ENCODE measurements at places on chromosomes 2 and 18.

DNA sequence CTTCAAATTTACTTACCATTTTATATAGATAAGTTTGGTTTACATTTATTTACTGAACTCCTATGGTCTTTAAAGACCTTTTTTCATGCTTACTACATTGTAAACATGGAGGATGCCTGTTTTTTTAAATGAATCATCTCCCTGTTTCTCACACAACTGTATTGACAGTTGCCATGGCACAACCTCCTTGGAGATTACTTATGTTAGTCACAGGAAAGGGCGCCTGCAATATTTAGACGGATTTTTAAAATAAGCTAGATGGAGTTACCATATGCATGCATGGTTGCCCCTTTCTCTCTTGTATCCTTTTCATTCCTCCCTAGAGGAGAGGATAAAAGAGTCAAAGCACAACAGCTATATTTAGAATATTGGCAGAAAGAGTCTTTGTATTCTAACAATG, 34.8 kb upstream of the CCDC102B start:
- H3K36me3 ChIP-seq, result no peaks in the 10 kb centered on the region
- no peak overlapping the region for H3K4me3 ChIP-seq
- no peaks in the 10 kb centered on the region for H3K4me1 ChIP-seq
- H3K27me3 ChIP-seq, result no peaks in the 10 kb centered on the region
- no peak overlapping the region for H3K27ac ChIP-seq

DNA sequence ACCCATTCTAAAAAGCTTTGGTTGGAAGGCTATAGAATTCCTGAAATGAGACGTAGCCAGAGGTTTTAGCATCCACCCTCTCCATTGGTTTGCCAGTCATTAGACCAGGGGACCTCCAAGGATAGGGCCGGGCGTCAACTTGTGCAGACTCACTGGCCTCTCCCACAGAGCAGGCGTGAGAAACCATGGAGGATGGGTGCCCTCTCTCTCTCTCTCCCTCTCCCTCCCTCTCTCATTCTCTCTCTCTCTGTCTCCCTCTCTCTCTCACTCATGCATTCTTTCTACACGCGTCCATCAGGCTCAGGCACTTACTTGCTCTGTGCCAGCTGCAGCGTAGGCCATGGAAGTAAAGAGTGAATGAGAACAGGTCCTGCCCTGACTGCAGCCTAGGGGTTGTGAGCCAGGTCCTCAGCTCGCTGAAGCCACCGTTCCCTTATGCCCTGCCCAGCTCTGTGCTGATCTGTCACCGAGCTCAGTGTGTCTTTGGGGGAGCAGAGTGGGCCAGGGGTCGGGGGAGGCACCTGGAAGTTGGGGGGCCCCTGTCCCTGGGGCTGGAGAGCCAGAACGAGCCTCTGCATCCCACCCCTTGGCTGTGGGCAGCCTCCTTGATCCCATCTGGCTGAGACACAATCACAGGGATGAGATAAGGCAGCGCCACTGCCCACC, 304.4 kb upstream of the HS6ST1 start:
- no peak overlapping the region for H3K4me3 ChIP-seq
- no peak for DNase-seq
- H3K27ac ChIP-seq, result no peak overlapping the region
- peaks cover 46% of the 10 kb centered on the region for H3K27me3 ChIP-seq
- H3K4me1 ChIP-seq, result peaks cover 18% of the 10 kb centered on the region

DNA sequence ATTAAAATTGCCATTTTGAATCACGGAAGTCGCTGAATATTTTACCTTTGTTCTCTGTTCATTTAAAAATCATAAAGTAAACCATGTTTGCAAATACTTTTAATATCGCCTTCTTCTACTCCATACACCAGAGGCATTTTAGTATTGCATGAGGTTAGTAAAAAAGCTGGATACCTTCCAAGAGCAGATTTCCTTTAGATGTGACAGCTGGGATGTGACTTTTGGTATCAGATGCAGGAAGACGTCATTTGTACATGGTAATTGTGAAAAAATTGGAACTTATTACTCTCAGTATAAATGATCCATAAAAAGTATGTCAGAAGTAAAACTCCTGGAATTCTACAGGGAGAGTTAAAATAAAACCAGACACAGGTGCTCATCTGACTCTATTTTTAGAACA, 89.5 kb downstream of the SLC4A10 start:
- no peak for DNase-seq
- H3K27me3 ChIP-seq, result peaks cover 8% of the 10 kb centered on the region
- no peak overlapping the region for H3K27ac ChIP-seq
- H3K4me3 ChIP-seq, result no peak overlapping the region

GRCh38 chr2:10305715-10306114, 3.0 kb downstream of the HPCAL1 start:
- H3K4me3 ChIP-seq, result peak overlapping the region; percentile 93
- peak overlapping the region; percentile 32 for H3K27ac ChIP-seq
- peaks cover 54% of the 10 kb centered on the region for H3K4me1 ChIP-seq
- H3K36me3 ChIP-seq, result peaks cover 13% of the 10 kb centered on the region

DNA sequence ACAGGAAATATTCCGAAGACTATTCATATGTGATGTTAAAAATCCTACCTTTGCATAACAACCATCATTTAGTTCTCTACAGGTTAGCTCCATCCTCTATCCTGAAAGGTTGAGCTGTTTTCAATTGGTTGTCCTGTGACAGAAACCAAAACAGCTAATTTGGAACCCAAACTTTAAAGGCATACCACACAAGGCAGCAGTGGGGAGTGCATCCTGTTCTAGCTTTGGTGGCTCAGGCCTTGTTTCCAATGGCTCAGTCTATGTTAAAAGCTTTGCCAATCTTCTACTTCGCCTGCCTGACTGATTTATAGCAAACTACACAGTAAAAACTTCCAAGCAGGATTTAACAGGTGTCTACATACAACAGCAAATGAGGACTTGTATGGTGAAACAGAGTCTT, 3.2 kb downstream of the CD226 start:
- H3K27me3 ChIP-seq, result no peaks in the 10 kb centered on the region
- no peak overlapping the region for H3K27ac ChIP-seq
- peaks cover 51% of the 10 kb centered on the region for H3K4me1 ChIP-seq
- H3K4me3 ChIP-seq, result no peak overlapping the region

GRCh38 chr2:209523041-209523740, 99.3 kb downstream of the MAP2 start:
- no peaks in the 10 kb centered on the region for H3K36me3 ChIP-seq
- no peak overlapping the region for H3K27ac ChIP-seq
- H3K4me1 ChIP-seq, result peaks cover 8% of the 10 kb centered on the region
- H3K4me3 ChIP-seq, result no peak overlapping the region
- no peak for DNase-seq

All from T-helper 2 cell treated with Interferon-gamma antibody and Interleukin-4, amounts not matched to agents 5 μg/mL and 100 μg/mL, for 36 hours (primary cell).